ENCODE measurements at places on chromosomes 7 and 10.

- DNase-seq = no peak
Observed at GRCh38 chr10:82953331-82953730, 1078.3 kb downstream of the NRG3 start.

DNA sequence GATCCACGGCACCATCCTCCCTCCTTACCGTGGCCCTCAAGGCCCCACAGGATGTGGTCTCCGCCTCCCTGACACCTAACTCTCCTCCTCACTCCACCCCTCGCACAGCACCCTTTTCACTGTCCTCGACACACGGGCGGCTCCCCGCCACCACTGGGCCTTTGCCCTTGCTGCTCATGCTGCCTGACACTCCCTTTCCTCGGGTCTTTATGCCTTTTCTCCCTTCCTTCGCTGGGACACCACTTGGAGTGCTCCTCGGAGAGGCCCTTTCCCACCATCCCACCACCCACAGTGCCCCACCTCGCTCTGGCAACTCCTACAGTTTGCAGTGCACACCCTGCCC is 7.9 kb upstream of the INMT start:
- DNase-seq = no peak

DNA sequence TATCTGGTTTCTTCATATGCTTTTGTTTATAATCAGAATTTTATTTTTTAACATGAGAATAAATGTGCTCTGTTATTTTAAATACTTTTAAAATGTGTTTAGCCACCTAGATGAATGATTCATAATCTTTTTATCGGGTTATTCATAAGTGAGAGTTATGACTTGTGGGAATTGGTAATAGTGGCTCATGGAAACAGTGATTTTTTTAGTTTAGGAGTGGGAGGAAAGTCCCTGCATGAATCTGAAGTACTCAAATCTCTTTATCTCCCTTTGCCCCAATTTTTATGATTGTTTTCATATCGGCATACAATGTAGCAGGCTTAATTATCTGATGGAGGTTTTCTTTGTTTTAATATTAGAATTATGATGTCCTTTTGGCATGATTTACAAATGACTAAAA is 42.9 kb downstream of the TAX1BP1 start:
- no peak for DNase-seq

DNA sequence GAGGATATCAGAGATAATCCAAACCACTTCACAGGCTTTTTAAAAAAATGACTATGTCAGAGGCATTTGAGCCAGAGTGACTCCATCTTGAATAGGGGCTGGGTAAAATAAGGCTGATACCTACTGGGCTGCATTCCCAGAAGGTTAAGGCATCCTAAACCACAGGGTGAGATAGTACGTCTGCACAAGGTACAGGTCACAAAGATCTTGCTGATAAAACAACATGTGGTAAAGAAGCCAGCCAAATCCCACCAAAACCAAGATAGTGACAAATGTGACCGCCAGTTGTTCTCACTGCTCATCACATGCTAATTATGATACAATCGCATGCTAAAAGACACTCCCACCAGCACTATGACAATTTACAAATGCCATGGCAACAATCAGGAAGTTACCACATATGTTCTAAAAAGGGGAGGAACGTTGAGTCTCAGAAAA is 177.5 kb downstream of the RAPGEF5 start:
- DNase-seq = no peak

- no peak for DNase-seq
Observed at GRCh38 chr10:88881320-88881719, 1.3 kb downstream of the STAMBPL1 start.
